ENCODE measurements at places on chromosomes 2 and 18. TPM values are rescaled to one million over a fixed set of nuclear protein-coding genes. Genes with fewer than 3 reads are reported as not detected.

GRCh38 chr2:42622943-42623676 lies 54.7 kb downstream of the MTA3 start:
- peak overlapping the region; percentile 58 for H3K27ac ChIP-seq
- H3K4me1 ChIP-seq, result peaks cover 9% of the 10 kb centered on the region
- no peaks in the 10 kb centered on the region for H3K27me3 ChIP-seq
- H3K4me3 ChIP-seq, result no peak overlapping the region
- no peak for DNase-seq

DNA sequence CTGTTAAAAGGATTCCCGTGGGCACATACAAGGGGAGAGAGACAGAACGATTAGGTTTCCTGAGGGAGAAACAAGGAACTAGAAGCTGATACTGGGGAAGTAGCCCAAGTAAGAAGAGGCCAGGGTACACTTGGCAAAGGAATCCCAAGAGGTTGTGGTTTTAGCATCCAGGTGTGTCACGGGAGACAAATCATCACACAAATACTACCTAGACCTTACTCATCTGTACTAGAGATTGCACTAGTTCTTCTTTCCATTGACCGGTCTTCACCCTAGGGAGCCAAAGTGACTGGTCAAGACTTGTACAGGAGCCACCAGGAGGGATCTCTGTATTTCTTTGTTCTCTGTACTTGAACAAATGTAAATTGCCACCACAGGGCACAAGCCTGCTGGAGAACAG lies 14.2 kb upstream of the NR4A2 start:
- DNase-seq, result no peak
- H3K27ac ChIP-seq, result no peak overlapping the region
- peaks cover 32% of the 10 kb centered on the region for H3K4me1 ChIP-seq
- H3K36me3 ChIP-seq, result no peaks in the 10 kb centered on the region
- no peak overlapping the region for H3K4me3 ChIP-seq

Gene ANKAR
- 4.2 TPM for total RNA-seq

DNA sequence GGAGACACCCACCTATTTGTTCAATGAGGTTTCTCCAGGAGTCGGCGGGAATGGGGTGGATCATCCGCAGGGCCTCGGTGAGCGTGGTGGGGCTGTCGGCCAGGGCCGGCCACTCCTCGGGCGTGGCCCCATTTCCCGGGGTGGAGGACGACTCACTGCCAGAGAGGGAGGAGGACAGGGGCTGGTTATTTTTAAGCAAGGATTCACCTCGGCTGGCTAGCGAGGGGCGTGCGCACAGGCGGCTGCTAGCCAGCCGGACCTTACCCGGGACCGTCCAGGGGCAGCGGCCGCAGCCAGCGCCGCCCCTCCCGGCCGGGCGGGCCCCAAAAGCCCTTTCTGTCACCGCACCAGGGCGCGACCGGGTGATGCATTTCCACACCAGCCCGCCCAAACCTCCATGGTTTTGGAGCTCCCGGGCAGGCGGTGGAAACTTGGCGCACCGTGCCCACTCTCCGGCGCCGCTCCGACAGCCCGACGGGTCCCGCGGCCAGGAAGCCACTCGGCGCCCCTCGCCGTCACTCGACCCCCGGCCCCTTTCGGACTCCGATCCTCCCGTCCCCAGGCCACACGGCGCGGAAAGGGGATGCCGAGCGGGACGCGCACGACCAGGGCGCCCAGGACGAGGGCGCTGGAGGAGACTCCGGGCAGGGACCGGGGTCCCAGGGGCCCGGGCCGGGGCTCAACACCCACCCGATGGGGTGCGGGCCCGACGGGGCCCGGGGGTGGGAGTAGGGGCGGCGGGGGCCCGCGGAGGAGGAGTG lies 57.1 kb downstream of the SNORC start:
- H3K27ac ChIP-seq, result no peak overlapping the region
- H3K4me3 ChIP-seq, result peak overlapping the region; percentile 62
- DNase-seq, result no peak
- peaks cover 5% of the 10 kb centered on the region for H3K4me1 ChIP-seq

DNA sequence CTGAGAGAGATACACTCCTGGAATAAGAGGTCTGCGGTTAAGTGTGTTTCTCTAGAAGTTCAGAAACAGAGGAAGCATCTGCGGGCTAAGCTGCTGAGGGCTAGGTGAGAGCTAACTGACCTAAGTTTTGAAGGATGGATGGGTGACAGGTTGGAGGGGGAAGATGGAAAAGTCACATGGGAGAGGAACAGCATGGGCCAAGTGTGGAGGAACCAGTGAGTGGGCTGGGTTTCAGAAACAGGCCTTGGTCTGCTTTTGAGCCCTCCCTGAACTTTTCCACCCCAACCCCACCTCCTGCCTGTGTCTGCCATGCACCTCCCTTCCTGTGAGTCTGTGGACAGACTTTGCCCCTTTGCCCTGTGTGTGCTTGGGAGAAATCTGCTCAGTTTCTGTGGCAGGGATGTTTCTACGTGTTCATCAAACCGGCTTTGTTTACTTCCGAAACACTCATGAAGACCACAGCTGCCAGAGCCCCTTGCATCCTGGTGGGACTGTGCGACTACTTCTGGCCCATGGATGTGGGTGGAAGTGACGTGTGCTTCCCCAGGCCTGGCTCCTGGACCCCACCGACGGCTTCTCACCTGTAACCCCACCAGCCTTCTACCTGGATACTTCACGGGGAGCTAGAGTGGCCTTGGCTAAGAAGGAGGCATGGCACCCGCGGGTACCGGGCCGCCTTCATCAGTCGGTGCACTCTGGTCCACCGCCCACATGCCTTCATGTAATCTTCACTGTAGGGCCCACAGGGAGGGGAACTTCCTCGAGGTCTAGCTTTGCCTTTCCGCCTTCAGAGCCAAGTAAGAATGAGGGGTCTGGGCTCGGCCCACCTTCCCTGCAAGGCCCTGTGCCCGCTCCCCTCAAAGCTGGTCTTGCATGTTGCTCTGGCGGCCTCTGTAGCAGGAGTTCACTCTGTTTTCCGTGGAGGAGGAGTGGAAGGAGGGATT lies 1.4 kb upstream of the HPCAL1 start:
- H3K4me3 ChIP-seq, result peak overlapping the region; percentile 78
- no peak for DNase-seq
- H3K27ac ChIP-seq, result peak overlapping the region; percentile 80
- peaks cover 2% of the 10 kb centered on the region for H3K27me3 ChIP-seq

- no peaks in the 10 kb centered on the region for H3K36me3 ChIP-seq
- H3K4me1 ChIP-seq, result no peaks in the 10 kb centered on the region
- no peak overlapping the region for H3K4me3 ChIP-seq
- DNase-seq, result no peak
- peaks cover 18% of the 10 kb centered on the region for H3K27me3 ChIP-seq
- no peak overlapping the region for H3K27ac ChIP-seq
Measured at GRCh38 chr2:70607121-70607561, 53.5 kb upstream of the TGFA start.

Gene WNT10A
- 0.18 TPM for total RNA-seq

DNA sequence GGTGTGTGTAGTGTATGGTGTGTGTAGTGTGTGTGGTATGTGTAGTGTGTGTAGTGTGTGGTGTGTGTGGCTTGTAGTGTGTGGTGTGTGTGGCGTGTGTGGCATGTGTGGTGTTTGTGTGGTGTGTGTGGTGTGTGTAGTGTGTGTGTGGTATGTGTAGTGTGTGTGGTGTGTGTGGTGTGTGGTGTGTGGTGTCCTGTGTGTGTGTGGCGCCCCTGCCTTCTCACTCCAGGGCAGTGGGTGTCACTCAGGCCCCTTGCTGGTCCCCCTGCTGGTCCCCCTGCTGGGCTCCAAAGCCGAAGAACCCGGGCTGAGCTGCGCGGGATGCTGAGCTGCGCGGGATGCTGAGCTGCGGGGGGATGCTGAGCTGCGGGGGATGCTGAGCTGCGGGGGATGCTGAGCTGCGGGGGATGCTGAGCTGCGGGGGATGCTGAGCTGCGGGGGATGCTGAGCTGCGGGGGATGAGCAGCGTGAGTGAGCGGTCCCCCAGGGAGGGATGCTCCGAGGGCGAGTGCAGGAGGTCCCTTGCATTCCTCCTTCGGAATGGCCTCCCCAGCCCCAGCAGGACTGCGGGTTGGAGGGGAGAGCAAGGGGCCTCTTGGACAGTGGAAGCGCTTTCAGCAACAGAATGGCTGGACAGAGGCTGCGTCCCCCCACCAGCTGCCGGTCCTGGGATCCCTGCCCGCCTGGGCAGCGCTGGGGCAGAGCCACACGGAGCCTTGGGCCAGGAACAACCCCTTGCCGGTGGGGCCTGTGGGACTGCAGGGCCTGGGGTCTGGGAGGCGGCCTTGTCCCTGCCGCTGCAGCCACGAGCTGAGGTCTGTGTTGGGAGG lies 3.4 kb upstream of the RTP5 start:
- peak overlapping the region; percentile 63 for H3K27ac ChIP-seq
- H3K4me3 ChIP-seq, result no peak overlapping the region
- H3K36me3 ChIP-seq, result peaks cover 7% of the 10 kb centered on the region
- DNase-seq, result no peak
- peaks cover 11% of the 10 kb centered on the region for H3K27me3 ChIP-seq
- peaks cover 60% of the 10 kb centered on the region for H3K4me1 ChIP-seq

Measured in activated T-helper 1 cell treated with anti-CD3 and anti-CD28 coated beads, Interleukin-12 subunit alpha, Interleukin-12 subunit beta, Interleukin-2, Interleukin-4 antibody, amounts not matched to agents 30 ng/mL and 10 ng/mL and 1 ng/mL, durations not matched to agents 14 hours and 24 hours and 36 hours (primary cell).